HCT116 (cell line): ENCODE measurements at places on chromosomes 6 and 20. TPM values are rescaled to one million over a fixed set of nuclear protein-coding genes. Genes with fewer than 3 reads are reported as not detected.

DNA sequence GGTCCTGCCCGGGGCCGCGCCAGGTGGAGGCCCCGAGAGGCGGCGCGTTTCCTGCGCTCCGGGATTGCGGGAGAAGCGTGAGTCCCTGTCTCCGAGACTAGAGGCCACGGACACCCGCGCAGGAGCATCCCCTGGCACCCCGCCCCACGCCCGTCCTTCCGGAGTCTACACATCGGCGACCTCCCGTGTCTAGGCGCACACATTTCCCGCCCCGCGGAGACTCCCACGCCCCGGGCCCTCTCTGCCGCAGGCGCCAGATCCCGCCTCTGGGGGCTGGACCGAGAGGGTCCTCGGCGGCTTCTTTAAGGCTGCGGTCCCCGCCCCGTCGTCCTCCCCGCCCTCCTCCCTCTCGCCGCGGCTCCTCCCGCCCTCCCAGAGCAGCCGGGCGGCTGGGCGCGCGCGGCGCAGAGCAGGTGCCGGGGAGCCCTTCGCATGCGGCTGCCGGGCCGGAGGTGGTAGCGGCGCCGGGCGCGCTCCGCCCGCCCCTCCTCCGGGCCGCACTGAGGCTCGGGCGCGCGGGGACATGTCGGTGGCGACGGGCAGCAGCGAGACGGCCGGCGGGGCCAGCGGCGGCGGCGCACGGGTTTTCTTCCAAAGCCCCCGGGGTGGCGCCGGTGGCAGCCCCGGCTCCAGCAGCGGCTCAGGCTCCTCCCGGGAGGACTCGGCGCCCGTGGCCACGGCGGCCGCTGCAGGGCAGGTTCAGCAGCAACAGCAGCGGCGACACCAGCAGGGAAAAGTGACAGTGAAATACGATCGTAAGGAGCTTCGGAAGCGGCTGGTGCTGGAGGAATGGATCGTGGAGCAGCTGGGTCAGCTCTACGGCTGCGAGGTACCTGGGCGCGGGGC is at the start of gene PPP1R14C:
PPP1R14C (plus strand) TSS at position 375 of the 846 bp plus-strand sequence; CDS start at position 524, 149 bp downstream.
- no peak for DNase-seq

- no peak for DNase-seq
Measured at GRCh38 chr6:1609041-1609647, 571 bp upstream of the FOXC1 start.

- DNase-seq: no peak
Measured at GRCh38 chr6:89204096-89204495, 13.1 kb downstream of the GABRR1 start.

The TBC1D20 gene
- 32.3 TPM for total RNA-seq

DNA sequence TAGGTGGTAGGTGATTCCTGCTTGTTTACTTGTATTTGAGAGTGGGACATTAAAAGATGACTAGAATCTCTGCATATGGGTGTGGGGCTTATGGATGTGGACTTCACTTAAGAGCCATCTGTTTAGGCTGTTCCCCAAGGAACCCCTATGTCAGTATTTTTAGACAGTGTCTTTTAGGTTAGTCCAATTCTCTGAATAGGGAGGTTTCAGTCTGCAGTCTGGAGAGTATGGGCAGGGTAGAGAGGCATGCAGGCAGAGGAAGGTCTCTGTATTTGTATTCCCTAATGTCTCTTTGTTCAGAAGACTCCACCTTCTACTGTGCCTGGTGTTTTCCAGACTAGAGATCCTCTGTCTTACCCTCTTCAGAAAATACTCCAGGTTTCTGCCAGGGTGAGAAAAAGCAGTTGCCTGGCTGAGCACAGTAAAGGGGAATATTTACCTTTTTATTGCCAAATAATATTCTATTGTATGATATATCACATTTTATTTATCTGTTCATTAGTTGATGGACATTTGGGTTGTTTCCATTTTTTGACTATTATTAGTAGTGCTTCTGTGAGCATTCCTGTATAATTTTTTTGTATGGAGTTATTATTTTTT is 19.1 kb downstream of the SLX4IP start:
- no peak for DNase-seq

- no peak for DNase-seq
Measured at GRCh38 chr6:5328800-5329199, 67.5 kb downstream of the FARS2 start.

The WFDC2 gene
- total RNA-seq: 1.1 TPM

DNA sequence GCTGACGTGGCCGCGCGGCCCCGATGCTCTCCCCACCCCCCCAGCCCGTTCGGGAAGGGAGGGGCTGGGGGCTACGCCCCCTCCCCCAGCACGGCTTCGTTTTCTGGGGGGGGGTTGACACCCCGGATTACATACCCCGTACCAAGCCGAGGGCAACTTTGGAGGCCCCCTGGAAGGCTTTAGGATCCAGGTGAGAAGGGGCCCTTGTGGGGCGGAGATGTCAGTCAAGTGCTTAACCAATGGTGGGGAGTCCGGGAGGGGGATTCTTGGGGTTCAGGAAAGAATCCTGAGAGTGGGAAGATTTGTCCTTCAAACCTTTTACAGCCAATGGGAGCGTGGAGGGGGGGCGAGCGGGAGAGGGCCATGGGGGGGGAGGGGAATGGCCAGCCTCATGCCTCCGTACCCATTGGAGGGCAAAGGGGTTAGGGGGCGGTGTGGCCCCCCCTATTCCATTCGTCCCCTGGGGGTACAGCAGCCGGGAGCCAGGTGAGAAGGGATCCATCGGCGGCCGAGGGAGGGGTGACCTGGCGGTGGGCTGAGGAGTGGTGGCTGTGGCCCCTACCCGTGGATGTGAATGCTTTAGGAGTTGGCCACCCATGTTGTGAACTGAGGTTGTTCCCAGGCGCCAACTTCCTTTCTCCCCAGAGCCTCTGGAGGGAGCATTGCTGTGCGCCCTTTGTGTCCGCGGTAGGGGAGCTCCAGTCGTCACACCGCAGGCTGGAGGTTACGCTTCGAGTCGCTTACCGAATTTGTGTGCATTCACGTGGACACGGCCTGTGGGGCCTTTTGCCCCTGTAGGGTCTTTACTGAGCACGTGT is 682 bp downstream of the BRD2 start:
- DNase-seq: peak; percentile 57

The PRPH2 gene
- total RNA-seq: not detected

DNA sequence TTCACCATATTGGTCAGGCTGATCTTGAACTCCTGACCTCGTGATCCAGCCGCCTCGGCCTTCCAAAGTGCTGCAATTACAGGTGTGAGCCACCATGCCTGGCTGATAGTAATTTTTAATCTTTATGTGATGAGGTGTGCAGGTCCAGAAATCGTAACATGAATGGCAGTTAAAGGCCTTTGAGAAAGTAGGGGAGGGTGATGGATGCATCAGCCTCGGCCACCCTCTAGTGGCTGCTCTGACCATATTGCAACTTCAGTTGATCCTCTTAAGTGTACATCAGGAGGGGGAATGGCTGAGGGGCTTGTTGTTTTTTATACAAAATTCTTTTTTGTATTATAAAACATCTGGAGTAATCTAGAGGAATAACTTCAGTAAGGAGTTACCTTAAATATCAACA is 193.0 kb downstream of the ZFAND3 start:
- DNase-seq: peak; percentile 44

DNA sequence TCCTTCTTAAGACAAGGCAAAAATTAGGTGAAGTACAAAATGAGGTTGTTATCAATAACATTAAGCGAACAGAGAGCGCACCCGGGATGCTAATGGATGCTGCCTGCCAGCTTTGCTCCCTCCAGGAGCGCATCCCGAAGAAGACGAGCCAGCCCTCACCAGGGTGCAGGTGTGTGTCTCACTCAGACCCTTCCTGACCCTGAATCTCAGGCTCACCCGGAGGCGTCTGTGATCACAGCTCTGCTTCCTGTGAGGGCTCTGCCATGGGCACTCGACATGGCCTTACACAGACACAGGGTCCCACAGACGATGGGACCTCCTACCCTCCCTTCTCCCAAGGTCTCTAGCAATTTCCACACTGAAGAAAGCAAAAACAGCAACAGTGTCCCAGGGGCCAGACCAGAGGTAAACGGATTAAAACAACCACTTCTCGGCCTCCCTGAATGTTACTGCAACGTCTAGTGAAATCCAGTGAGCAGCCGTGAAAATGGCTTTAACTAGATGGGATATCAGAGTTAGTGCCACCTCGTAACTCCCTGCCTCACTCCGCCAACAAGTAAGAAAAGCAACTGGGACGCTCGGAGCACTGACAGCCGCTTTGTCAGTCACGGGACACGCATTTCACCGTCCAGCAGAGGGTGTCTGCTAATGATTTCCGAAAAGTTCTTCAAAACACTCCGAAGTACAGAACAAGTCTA is 11.7 kb downstream of the ZBTB46 start:
- DNase-seq: no peak

The MOG gene
- total RNA-seq: not detected

- no peak for DNase-seq
Measured at GRCh38 chr6:160135907-160136655, 14.5 kb downstream of the SLC22A1 start.

DNA sequence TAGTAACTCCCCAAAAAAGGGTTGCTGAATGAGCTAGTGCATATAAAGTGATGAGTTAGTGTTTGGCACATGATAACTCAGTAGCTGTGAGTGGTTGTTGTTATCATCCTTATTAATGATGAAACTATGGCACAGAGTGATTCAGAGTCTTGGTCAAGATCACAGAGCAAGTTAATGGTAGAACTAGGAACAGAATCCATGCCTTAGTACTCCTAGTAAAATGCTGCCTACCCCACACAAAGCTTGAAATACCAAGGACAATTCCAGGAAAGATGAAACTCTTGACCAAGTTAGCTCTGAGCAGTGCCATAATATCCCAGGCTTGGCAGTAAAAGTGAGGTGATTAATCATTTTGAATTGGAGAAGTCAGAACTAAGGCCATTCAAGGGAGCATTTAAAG is 109.1 kb upstream of the ENPP5 start:
- no peak for DNase-seq

DNA sequence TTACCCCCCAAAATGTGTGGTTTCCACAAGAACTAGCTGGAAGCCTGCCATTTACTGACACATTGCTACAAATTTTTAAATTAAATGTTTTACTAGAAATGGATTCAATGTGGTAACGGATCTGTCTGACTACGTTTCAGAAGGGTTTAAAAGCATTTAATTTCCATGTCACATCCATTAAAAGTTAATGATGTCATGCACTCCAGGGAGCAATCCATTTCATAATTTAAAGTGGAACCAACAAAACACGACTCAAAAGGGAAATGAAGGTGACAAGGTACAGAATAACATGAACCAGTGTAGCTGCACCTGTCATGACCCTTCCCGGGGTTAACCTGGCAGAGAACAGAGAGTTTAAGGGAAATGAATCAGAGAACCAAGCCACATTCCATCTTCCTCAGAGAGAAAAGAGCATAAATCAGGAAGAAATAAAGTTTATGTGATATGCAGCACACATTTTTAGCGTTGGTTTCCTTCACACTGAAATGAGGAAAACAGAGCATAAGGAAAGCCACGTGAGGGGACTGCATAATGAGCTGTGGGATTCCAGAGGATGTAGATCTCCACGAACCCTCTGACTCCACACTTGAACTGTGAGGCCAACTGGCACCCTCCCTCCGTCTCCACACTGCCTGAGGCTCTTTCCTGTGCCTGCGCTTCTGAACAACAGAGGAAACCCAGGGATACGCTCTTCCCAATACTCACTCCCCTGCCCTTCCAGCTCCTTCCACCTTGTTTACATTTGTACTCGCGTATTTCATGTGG is 170.3 kb upstream of the AHI1 start:
- no peak for DNase-seq

The ARG1 gene
- total RNA-seq: 0.69 TPM

The DOK5 gene
- not detected for total RNA-seq

The PDYN gene
- total RNA-seq: not detected

GRCh38 chr6:28090917-28091586 is 10.7 kb downstream of the ZNF165 start:
- no peak for DNase-seq

GRCh38 chr6:126156973-126157372 is 170.6 kb downstream of the TRMT11 start:
- no peak for DNase-seq

The LATS1 gene
- total RNA-seq: 21.6 TPM

The LAMA2 gene
- total RNA-seq: 8.2 TPM

The GABRR1 gene
- not detected for total RNA-seq

The SRC gene
- total RNA-seq: 42.3 TPM

The IPCEF1 gene
- 0.32 TPM for total RNA-seq

DNA sequence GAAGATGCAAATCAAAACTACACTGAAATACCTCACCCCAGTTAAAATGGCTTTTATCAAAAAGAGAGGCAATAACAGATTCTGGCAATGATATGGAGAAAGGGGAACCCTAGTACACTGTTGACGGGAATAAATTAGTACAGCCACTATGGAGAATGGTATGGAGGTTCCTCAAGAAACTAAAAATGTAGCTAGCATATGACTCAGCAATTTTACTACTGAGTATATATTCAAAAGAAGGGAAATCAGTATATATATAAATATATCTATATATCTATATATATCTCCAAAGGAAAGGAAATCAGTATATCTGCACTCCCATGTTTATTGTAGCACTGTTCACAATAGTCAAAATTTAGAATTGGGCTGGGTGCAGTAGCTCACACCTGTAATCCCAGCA is 113.9 kb downstream of the KLHL32 start:
- no peak for DNase-seq
